ENCODE measurements at places on chromosomes 11 and 22. TPM values are rescaled to one million over a fixed set of nuclear protein-coding genes. Genes with fewer than 3 reads are reported as not detected.

LMO2 gene
- total RNA-seq: 37.0 TPM

DNA sequence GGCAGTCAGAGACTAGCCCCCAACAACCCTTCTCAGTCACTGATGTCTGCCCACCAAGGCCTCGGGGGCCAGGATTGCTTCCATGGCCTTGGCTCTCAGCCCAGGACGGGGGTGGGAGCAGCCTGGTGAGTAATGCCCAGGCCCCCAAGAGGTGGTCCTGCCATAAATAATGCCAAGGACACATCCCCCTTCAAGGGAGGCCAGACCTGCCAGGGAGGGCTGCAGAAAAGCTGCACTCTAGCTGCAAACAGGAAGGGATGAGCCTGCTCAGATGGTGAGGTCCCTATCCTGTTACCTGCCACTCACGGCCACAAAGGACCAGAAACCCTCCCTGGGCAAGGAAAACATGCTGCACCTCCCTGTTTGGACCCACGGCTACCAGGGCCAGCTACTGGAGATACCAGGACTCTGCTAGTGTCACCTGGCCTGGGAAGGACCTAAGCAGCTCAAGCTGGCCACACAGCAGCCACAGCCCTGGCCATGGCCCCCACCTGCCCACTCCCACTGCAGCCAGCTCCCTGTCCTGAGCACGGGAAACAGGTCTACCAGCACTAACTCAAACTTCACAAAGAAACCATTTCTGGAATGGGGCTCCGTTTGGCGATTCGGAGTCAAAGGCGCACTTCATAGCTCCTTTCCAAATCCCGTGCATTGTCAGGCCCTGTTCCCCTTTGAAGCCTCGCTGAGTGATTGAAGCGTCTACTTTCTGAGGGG is 12.1 kb downstream of the GNB1L start:
- H3K36me3 ChIP-seq: no peaks in the 10 kb centered on the region
- DNase-seq: no peak
- no peak overlapping the region for H3K27ac ChIP-seq

OR52K2 gene
- total RNA-seq: not detected

HORMAD2 gene
- not detected for total RNA-seq

YAP1 gene
- 355 TPM for total RNA-seq

TBX10 gene
- total RNA-seq: not detected

UCP3 gene
- 13.9 TPM for total RNA-seq

DNA sequence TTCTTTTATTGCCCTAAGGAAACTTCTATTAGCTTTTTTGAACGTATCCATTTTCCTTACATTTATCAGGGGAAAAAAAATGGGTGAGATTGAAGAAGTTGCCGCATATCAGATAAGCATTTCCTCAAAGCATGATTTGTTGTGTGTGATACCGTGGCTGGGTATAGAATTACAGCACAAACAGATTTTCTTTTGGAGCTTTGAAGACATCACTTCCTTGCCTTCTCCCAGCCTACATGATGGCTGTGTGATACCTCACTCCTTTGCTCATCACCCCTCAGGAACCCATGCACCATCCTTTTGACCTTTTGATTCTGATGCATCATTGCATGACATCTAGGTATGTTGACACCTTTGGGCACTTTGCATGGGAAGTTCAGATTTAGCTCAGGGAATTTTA is 1155.3 kb downstream of the BRD1 start:
- no peaks in the 10 kb centered on the region for H3K36me3 ChIP-seq
- H3K27me3 ChIP-seq: no peaks in the 10 kb centered on the region
- DNase-seq: no peak
- H3K27ac ChIP-seq: no peak overlapping the region

MS4A4A gene
- total RNA-seq: 63.7 TPM

DNA sequence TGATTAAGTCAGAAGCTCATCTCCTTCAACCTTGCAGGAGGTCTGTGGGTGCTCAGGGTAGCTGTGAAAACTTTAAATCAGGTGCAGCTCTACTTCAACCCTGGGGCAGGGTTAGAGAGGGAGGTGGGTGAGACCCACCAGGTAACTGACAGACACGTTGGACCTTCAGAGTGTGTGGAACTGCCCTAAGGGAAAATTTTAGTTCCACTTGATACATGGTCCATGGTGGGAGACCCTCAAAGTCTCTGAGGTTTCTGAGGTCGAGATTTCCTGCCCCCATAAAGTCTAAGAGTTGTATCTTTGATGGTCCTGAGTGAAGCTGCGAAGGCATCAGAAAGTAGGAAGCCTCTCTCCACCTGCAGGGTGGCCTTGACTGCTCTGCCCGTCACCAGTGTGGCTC is 23.9 kb upstream of the NNMT start:
- no peak for DNase-seq
- H3K4me1 ChIP-seq: peaks cover 8% of the 10 kb centered on the region
- H3K27me3 ChIP-seq: no peaks in the 10 kb centered on the region
- peaks cover 3% of the 10 kb centered on the region for H3K36me3 ChIP-seq
- H3K27ac ChIP-seq: no peak overlapping the region
- H3K4me3 ChIP-seq: no peak overlapping the region

POLA2 gene
- total RNA-seq: 5.6 TPM

DNA sequence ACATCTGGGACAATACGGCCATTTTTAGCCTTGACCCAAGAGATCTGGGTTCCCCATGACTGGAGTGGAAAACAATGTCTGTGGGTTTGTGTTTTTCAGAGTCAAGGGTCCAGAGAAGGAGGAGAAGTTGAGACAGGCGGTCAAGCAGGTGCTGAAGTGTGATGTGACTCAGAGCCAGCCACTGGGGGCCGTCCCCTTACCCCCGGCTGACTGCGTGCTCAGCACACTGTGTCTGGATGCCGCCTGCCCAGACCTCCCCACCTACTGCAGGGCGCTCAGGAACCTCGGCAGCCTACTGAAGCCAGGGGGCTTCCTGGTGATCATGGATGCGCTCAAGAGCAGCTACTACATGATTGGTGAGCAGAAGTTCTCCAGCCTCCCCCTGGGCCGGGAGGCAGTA is 15.7 kb downstream of the NNMT start:
- peaks cover 33% of the 10 kb centered on the region for H3K36me3 ChIP-seq
- H3K27me3 ChIP-seq: no peaks in the 10 kb centered on the region
- no peak for DNase-seq
- H3K4me3 ChIP-seq: no peak overlapping the region
- H3K4me1 ChIP-seq: peaks cover 69% of the 10 kb centered on the region
- peak overlapping the region; percentile 88 for H3K27ac ChIP-seq

C11orf97 gene
- total RNA-seq: not detected

DNA sequence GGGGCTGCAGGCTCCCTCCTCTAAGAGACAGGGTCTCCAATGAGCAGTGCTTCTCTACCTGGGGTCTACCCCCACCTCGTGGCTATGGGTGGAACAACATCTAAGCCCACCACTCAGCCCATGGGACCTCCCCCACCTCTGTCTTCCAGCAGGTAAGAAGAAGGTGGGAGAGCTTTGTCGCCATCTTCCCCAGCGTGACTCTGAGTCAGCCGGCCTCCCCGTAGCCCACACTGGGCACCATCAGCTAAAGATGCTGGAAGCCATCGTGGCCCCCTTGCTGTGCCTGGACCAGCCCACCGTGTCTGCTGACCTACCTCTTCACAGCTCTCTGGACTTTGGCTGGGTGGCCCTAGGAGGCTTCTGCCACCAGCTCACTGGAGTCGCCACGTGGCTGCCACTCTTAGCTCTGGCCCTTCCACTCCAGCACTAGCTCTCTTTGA is 944 bp downstream of the C11orf86 start:
- DNase-seq: no peak
- no peak overlapping the region for H3K4me3 ChIP-seq
- peaks cover 12% of the 10 kb centered on the region for H3K4me1 ChIP-seq
- no peaks in the 10 kb centered on the region for H3K36me3 ChIP-seq
- no peak overlapping the region for H3K27ac ChIP-seq

SMC1B gene
- total RNA-seq: not detected

STARD10 gene
- total RNA-seq: 24.3 TPM

DNA sequence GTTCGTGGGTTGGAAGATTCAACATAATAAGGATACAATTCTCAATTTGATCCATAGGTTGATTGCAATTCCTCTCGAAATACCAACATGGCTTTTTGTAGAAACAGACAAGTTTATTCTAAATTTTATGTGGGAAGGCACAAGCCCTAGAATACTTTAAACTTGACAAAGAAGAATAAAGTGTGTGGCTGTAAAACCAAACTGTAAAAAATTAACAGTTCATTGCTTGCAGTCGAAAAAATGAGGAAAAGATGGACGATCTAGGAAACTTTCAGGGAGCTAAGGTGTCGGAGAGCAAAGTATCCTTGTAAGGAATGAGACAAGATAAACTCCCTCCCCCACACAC is 1.0 kb upstream of the GLB1L3 start:
- peaks cover 6% of the 10 kb centered on the region for H3K4me1 ChIP-seq
- H3K4me3 ChIP-seq: no peak overlapping the region
- no peak overlapping the region for H3K27ac ChIP-seq
- H3K36me3 ChIP-seq: no peaks in the 10 kb centered on the region
- H3K27me3 ChIP-seq: peaks cover 7% of the 10 kb centered on the region

DNA sequence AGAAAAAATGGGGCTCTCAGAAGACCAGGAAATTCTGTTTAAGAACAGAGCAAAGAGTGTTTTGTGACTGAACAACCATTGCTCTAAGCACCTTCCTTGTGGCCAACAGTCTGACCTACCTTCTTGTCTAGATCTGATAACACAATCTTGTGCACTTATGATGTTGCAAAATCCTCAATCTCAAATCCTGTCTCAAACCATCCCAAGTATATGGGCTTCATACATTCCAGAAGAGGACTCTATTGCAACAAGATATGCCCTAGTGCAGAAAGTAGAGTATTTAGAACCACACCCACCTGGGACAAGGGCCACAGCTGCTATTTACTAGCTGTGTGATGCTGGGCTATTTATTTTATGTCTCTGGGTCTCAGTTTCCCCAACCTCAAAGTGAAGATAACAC is 27.1 kb downstream of the RASSF10 start:
- no peak for DNase-seq
- H3K27ac ChIP-seq: no peak overlapping the region
- no peaks in the 10 kb centered on the region for H3K36me3 ChIP-seq
- no peak overlapping the region for H3K4me3 ChIP-seq
- no peaks in the 10 kb centered on the region for H3K27me3 ChIP-seq

DNA sequence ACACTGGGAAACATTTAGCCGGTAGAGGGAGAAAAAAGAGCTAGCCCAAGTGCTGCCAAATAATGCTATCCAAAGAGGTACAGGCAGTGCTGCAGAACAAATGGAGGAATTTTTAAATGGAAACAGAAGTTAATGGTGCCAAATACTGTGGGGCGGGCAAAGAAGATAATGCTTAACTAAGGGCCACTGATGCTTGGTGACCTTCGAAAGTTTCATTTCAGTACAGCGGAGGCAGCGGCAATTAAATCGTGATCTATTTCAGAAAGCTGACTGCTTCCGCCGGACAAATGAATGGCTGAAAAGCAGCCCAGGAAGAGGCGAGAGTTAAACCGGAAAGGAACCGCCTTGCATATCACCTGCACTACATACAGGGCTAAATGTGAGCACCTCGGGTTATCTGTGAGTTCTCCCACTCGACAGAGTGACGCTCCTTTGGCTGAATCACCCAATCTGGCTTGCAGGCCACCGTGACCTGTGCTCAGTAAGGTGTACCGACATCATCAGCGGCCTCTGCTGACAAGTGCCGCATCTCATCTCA is 42.1 kb downstream of the CADM1 start:
- H3K4me1 ChIP-seq: no peaks in the 10 kb centered on the region
- no peaks in the 10 kb centered on the region for H3K27me3 ChIP-seq
- H3K4me3 ChIP-seq: no peak overlapping the region
- no peak overlapping the region for H3K27ac ChIP-seq
- H3K36me3 ChIP-seq: no peaks in the 10 kb centered on the region
- no peak for DNase-seq

DNA sequence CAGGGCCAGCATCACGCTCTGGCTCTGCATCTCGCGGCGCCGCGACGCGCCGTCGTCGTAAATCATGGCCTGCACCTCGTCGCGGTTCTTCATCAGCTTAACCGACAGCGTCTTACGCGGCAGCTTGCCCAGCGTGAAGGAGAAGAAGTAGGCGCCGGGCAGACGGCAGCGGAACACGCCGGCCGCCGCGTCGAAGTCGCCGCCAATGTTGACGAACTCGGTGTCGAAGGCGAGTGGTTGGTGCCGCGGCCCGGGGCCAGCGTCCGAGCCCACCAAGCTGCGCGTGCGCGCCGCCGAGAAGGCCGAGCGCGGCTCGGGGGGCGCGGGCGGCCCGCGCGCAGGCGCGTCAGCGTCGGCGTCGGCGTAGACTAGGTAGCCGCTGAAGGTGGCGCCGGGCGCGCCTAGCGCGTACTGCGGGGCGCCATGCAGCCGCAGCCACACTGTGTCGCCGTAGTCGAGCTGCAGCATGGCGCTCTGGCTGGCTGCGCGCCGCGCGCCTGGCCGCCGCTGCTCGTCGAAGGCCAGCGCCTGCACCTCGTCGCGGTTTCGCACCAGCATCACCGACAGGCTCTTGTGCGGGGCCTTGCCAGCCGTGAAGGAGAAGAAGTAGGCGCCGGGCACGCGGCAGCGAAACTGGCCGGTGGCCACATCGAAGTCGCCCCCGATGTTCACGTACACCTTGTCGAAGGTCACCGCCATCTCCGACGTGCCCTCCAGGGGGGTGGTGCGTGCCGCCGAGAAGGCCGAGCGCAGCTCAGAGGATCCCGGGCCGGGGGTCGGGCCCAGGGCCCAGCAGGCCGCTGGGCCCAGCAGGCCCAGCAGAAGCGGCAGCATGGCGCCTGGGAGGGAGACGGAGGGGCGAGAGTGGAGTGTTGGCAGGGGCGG is 3.7 kb downstream of the FAM180B start:
- no peak for DNase-seq
- peaks cover 3% of the 10 kb centered on the region for H3K36me3 ChIP-seq
- peaks cover 12% of the 10 kb centered on the region for H3K4me1 ChIP-seq
- no peak overlapping the region for H3K27ac ChIP-seq
- H3K27me3 ChIP-seq: peaks cover 10% of the 10 kb centered on the region
- peak overlapping the region; percentile 35 for H3K4me3 ChIP-seq

GRCh38 chr22:46486996-46487717 is 50.3 kb downstream of the CELSR1 start:
- DNase-seq: no peak
- no peaks in the 10 kb centered on the region for H3K4me1 ChIP-seq
- H3K36me3 ChIP-seq: no peaks in the 10 kb centered on the region
- no peak overlapping the region for H3K27ac ChIP-seq
- H3K4me3 ChIP-seq: no peak overlapping the region
- no peaks in the 10 kb centered on the region for H3K27me3 ChIP-seq

INSC gene
- 0.35 TPM for total RNA-seq
